Myocyte (in vitro differentiated cells): ENCODE measurements at places on chromosomes 1 and 21. TPM values are rescaled to one million over a fixed set of nuclear protein-coding genes. Genes with fewer than 3 reads are reported as not detected.

GRCh38 chr1:37255136-37255795 lies 219.1 kb upstream of the ZC3H12A start:
- DNase-seq, result no peak

GRCh38 chr1:226708342-226708780 lies 30.7 kb downstream of the ITPKB start:
- DNase-seq, result peak; percentile 42

DNA sequence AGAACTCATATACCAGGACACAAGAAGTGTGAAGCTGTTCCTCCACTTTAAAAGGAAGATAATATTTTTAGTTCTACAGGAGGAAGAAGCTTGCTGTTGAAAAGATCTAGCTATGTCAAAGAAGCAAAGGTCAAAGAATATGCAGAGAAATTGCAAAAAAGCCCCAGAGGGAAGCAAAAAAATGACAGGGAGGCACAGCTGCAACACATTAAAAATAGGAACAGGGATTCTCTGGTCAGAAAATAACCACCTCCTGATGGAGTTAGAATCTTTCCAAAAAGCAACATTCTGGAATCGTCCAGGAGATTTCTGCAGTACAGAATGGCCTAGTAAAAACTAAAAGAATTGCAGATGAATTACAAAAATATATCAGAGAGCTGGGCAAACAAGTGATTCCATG lies 238.9 kb upstream of the PRMT6 start:
- DNase-seq, result no peak

The LCE1D gene
- not detected in 2 replicates for total RNA-seq

DNA sequence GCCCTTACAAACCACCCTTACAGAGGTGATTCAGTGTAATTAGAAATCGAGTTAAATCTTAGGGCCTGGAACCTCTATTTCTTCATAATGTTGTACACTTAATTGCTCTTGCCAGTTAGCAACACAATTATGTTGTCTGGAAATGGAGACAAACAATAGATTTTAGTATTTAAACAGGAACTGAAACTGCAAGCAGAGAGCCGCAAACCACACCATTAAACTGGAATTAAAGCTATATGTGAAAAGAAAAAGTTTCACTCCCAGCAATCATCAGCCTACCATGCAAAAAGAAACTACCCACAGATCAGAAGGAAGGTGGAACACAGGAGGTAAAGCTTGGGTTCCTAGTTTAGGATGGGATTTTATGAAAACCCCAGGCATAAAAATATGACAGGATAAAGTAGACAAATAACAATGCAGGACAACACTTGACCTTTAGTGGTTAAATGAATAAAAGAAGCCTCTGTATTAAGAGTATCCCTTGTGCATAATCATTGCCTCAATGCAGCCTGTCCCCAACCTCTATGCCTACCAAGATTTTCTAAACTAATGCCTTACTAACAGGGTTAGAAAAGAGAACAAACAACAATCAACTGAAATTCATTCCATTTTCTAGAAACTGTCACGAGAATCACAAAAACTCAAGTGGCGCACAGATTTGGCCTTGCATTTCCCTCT lies 304.3 kb upstream of the ESRRG start:
- DNase-seq, result no peak

GRCh38 chr1:95067568-95067967 lies 5.2 kb downstream of the ALG14 start:
- no peak for DNase-seq

GRCh38 chr1:100284591-100284990 lies 18.6 kb downstream of the RTCA start:
- no peak for DNase-seq

DNA sequence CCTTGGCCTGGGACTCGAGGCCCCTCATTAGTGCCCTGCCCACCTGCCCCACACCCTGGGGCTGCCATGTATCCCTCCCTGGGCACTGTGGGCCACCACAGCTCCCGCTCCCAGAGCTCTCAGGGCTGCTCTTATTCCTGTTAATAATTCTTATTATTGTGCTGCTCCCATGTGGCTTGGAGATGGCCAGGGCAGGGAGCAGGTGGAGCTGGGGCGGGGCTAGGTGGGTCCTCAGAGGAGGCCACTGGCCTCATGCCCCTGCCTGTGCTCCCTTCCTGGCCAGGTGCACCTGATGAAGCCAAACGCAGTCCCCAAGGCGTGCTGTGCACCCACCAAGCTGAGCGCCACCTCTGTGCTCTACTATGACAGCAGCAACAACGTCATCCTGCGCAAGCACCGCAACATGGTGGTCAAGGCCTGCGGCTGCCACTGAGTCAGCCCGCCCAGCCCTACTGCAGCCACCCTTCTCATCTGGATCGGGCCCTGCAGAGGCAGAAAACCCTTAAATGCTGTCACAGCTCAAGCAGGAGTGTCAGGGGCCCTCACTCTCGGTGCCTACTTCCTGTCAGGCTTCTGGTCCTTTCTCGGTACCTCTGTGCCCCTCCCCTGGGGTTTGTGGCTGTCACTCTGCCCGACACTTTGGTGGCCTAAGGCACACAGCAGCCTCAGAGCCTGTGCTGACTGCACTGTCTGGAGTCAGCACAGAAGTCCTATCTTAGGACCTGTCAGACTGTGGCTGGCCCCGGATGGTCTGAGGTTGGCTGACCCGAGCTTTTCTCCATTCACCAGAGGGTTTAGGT lies 34.1 kb downstream of the BMP8A start:
- DNase-seq, result peak; percentile 65

DNA sequence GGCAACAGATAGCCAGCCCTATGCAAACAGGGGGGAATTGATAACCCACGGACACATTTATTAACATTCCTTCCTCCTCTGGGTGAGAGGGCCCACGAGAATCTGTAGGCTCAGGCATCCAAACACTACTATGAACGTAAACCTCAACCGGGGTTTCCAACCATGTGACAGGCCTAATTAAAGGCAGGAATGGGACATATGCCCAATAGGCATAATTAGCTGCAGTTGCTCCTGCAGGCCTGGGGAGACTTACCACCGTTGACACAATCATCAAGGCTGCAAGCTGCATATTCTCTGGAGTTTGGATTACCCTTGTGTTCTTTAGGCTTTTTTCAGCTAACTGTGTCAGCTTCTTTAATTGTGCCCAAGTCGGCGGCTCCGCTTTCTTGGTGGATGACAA lies 22.2 kb upstream of the GBP1 start:
- DNase-seq, result no peak

DNA sequence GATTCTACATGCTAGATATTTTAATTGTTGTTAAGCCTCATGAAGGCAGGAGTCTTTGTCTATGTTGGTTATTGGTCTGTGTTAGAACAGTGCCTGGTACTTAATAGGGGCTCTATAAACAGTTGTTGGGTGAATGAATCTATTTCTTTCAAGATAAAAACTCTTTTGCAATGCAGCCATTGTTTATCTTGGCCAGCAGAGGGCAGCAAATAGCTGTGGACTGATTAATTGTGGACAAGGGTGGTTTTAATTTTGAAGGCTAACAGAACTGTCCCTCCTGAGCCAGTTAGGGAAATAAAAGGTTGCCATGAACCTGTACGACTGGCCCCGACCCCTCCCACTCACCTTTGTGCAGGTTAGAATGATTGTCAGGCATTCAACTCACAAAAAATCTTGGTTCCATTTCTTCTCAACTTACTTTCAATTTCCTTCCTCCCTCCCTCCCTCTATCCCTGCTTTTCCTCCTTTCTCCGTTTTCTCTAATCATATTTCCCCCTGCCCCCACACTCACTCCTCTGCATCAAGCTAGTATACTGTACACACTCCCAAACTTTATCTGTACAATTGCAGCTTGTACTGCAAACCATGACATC lies 66.3 kb upstream of the DIRAS3 start:
- peak; percentile 65 for DNase-seq

DNA sequence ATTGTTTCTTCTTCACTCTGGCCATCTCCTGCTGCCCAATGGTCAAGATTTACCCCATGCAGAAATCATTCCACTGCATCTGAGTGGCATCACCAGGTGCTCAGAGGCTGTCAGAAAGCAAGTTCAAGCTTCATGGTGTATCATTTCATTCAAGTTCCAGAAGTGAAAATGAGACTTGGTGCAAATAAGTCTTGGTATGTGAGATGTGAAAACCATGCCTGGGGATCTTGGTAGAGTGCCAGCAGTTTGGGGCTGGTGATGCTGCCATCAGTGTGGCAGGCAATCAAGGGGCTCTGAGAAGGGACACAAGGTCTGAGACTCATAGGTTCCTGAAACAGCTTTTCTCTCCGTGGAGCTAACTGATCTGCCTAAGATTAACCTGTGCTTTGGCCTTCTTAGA lies 52.0 kb downstream of the CD2 start:
- DNase-seq, result peak; percentile 83

The ALX3 gene
- not detected in 2 replicates for total RNA-seq

GRCh38 chr21:35051287-35051818 lies 2.3 kb upstream of the RUNX1 start:
- peak; percentile 100 for DNase-seq

- DNase-seq, result no peak
These were observed 1.2 kb downstream of the GART start for GRCh38 chr21:33540711-33541104.

DNA sequence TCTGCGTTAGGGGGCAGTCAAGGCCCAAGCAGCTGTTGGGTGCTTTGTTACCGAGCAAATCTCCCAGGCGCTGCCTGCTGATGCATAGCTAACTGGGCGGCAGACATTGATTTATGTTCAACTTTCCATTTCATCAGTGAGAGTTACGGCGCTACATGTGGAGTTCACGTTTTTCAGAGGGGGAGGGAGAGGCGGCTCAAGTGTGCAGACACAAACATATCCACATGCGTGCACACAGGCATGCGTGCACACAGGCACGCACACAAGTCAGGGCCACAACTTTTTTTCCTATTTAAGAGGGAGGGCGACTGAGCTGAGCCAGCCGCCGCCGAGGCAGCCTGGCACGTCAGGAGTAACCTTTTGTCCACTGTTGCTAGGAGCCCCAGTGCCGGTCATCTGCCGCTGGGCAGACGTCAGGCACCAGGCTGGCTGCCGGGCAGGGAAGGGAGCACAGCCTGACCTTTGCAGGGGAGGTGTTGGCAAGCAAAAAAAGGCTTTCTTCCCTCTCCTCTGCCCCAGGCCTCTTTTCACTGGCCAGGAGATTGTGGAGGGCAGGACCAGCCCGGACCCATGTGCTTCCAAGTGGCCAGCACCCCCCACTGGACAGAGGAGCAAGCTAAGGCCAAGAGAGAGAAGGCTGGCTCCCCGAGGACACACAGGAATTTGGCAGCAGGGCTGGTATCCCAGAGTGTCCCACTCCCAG lies 73.3 kb downstream of the MRPL37 start:
- DNase-seq, result peak; percentile 87

The AKR7A3 gene
- total RNA-seq, result 0.19 and 0.52 TPM in 2 replicates

DNA sequence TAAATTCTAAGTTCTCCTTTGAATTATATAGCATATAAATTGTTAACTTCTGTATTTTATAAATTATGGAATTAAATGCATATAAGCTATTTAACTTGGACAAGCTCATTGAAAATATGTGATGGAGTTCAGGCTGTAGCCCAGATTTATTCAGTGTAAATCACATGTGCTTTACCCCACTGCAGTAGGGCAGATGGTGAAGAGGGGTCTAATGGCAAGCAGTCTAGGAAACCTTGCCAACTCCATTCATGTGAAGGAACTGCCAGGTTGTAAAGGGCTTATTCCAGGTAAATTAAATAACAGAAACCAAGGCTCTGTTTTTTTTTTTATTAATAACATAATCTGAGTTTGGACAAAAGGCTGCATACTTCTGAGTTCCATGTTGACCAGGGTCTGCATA lies 243.2 kb downstream of the NCAM2 start:
- DNase-seq, result no peak

DNA sequence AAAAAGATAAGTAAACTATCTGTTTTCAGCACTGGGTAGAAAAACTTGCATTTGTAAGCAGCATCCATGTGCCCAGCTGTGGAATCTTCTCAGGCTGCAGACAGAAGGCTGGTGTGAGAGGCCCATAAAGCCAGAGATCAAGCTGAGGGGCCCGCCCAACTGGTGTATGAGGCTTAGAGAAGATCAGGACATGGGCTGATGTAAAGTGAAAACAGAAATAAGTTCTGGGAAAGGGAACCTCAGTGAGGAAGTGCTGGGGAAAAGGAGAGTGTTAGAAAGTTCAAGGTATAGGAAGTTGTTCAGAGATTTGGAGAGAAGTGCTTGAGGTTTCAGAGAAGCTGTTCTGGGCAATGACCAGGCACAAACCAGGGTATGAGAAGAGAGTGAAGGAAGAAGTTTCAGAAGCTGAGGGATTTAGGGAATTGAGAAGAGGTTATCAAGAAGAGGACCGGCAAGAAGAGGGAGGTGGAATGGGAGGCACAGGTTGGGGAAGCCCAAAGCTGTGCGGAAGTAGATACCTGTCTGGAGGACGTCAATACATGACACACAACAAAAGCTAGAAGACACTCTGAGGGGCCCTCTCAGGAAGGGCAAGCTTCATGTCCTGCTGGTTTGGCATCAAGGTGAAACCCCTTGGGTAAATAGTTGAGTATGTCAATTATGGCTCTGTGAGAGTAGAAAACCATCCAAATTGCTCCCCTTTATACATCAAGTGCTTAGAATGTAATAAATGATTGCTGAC lies 2.7 kb upstream of the CD5L start:
- DNase-seq, result no peak

The OR2AK2 gene
- not detected in 2 replicates for total RNA-seq

DNA sequence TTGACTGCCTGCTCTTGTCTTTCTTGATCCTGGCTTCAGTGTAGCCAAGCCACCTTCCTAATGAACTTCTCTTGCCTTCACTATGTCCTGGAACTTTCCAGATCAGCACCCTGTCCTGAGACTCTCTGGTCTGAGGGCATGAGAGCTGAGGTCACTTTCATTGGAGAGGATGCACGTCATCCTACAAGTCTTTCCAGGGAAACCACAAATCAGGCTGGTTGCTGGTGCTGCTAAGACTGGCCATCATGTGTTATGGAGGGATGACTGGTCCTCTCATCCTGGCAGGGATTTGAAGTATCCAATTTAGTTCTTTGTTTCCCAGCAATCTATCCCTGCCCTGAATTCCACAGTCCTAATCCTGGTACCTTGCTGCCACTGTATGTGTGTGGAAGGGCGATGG lies 228.6 kb downstream of the GPATCH2 start:
- DNase-seq, result peak; percentile 76

DNA sequence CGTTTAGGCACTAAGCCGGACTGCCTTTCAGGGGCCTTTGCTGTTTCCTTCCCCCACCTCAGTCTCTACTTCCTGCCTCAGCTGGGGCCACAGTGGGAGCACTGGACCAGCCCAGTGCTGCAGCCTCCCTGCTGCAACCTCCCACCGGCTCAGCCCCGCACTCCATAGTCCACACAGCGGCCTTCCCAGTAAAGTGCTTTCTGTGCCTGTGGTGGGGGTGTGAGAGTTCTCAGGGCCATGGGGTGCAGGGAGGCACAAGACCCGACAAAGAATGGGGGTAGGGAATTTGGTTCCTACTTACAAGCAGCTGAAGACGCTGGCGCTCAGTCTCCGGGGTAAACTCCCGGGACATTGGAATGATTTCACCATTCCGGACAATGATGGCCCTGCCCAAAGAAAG lies 3.5 kb downstream of the PPM1J start:
- DNase-seq, result no peak

GRCh38 chr1:163069142-163069541 lies at the start of gene RGS4:
TSS of gene RGS4 (plus strand) at chr1:163069361. CDS start at chr1:163069485, 124 bp downstream.
- DNase-seq, result peak; percentile 90
